ENCODE measurements at places on chromosomes 6 and 20.

DNA sequence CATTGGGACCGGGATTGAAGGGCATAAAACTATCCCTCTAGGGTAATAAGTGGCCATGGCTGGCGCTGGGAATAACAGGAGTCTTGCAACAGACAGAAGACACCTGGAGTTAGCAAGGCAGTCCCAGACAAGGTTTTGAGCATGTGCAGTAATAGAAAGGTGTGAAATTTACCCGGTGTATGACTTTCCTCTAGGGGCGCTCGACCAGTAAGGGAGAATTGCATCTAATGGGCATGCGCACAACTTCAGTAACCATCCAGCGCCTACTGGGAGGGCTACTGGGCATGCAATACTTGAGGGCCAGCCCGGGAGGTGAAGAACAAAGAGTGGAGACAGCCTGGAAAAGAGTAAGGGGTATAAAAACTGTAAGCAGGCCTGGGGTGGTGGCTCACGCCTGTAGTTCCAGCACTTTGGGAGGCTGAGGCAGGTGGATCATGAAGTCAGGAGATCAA, 32.7 kb downstream of the SERPINB6 start:
- no peak for DNase-seq

DNA sequence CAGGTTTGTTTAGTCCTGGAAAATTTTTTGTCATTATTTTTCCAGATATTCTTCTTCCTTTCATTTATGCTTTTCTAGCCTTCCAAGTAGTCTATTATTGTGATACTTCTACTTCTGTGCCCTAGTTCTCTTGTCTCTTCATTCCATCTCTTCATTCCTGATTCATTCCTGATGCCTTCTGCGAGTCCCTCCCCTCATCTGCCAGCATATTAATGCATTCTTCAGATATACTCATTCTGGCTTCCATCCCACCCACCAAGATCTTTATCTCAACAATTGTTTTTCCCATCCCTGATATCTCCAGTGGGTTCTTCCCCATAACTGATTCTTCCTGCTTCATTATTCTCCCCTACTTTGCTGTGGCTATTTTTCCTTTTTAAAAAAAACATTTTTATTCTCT, 35.2 kb downstream of the ALDH5A1 start:
- DNase-seq = no peak

GRCh38 chr20:5001174-5002076, at the start of gene SLC23A2:
SLC23A2 (minus strand) TSS chr20:5001510; CDS start chr20:4932562, 68,948 bp downstream.
- DNase-seq = no peak

GRCh38 chr6:4426968-4427367, 291.6 kb upstream of the ECI2 start:
- no peak for DNase-seq

DNA sequence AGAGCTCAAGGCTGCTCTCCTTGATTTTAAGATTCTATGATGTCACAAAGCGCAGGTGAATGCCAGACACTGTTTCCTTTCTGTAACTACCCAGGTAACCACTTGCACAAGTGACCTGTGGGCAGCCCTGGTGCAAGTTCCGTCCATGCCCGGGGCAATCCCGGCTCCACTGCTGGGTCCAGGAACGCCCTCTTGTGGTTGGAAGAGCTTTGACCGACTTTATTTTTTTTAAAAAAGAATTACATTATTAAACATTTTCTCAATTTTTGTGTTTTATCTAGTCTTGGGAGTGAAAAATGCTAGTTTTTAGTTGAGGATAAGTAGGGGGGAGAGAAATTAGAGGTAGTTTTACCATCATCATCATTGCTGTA, 695.2 kb downstream of the QKI start:
- DNase-seq = peak; percentile 4

- no peak for DNase-seq
Measured at GRCh38 chr6:48610846-48611245, 499.8 kb upstream of the PTCHD4 start.

GRCh38 chr6:51273228-51273961, 454.7 kb downstream of the TFAP2B start:
- no peak for DNase-seq

GRCh38 chr20:38222231-38222922, 38.2 kb downstream of the KIAA1755 start:
- DNase-seq = peak; percentile 49

DNA sequence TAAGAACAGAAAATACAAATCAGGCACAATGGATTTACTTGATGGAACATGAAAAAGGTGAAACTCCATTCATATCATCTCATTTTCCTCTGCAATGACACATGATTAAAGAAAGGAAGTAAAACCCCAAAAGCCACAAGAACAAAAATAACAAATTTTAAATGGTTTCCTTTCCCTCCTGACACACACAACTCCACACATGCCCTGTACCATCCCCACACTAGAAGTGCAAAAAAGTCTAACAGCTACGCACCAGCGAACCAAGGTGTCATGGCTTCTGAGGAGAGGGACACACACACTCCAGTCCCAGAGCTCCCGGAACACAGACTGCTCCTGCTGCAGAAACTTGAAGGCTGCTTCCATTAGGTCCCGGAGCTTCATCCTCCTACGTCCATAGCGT, 25.3 kb downstream of the MDN1 start:
- no peak for DNase-seq

GRCh38 chr6:42279966-42280629, 62.4 kb upstream of the MRPS10 start:
- peak; percentile 31 for DNase-seq

DNA sequence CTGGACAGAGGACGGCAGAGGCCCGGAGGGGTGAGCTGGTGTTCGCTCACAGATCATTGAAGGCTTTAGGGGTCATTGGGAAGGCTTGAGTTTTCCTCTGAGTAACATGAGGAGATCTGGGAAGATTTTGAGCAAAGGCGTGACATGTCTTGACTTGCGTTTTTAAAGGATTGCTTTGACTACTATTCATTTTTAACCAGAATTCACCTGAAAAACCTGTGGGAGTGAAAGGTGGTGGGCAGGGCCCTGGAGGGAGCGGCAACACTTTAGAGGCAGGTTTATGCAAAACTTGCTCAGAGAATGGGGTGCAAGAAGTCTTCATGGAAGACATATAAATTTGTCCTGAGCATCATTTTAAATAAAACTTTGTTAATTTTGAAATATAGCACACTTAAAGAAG, 72.2 kb upstream of the EEF1E1 start:
- peak; percentile 18 for DNase-seq

DNA sequence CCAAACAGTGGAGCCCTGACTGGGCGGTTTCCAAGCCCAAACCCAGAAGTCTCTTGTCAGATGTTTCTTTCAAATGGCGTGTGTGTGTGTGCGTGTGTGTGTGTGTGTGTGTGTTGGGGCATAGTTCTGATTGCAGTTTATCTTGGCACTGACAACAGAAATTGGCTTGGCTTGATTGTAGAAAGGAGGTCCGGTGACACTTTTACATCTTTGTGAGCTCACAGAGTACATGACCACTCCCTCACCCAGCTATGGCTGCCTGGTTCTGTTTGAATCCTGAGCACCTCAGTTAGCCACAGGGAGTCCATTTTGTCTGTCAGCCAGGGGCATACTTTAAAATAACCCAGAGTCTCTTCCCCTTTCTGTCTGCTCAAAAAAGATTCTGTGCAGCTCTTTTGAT, 276.3 kb downstream of the CD83 start:
- DNase-seq = no peak

GRCh38 chr6:135703007-135703406, 148.5 kb upstream of the PDE7B start:
- DNase-seq = no peak

DNA sequence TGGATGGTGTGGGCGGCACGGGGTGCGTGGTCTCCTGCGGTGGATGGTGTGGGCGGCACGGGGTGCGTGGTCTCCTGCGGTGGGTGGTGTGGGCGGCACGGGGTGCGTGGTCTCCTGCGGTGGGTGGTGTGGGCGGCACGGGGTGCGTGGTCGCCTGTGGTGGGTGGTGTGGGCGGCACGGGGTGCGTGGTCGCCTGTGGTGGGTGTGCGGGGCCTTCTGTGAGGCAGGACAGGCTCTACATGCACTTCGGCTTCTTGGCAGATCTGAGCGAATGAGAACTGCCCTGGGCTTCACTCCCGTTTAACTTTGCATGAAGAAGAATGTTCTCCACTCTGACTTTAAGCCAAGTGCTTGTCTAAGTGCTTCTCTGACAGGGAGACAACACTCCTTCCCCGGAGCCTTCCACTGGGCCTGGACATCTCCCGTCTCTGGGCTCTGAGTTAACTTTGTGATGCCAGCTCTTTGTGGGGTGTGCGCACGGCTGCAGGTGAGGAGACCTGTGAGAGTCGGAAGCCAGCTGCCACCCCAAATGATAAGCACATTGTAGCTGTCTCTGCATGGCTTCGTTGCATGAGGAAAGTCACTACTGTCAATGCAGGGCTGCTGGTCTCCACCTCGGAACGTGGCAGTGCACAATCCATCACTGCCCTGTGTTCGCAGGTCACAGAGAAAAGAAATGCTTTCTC, 244.8 kb downstream of the DLL1 start:
- DNase-seq = no peak

GRCh38 chr6:33979750-33980149, 166.1 kb downstream of the GRM4 start:
- no peak for DNase-seq

DNA sequence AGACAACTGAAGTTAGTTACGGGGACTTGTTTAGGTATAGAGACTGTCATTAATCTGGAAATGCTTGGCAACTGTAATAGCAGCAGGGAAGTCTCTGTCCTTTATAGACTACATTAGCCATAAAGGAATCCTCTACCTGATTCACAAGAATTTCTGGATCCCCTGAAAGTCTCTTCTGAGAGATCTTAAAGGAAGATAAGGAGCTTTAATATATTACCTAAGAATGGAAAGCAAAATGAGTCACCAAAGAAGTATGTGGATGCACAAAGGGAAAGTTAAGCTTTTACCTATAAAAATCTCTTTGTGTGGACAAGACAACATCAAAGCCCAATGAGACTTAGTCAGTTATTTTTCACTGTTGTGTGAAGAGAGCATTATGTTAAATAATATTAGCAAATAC, 92.2 kb upstream of the RSPO3 start:
- peak; percentile 59 for DNase-seq

DNA sequence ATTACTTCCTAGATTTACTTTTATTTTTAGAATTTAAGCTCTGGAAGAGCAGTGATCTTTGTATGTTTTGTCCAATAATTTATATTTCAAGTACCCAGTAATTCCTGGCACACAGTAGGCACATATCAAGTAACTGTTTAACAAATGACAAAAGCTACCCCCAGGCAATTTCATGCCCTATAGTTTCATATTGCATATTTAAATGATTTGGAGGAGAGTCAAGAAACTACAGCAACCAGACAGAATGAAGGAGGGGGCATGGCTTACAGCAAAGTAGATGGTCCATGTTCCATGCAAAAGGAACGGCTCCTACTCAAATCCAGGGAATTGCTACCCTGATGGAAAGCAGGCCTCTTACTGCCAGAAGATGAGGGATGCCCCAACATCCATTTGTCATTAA, 113.5 kb downstream of the ARHGAP18 start:
- DNase-seq = no peak

GRCh38 chr6:138594758-138595140, 95.5 kb upstream of the NHSL1 start:
- no peak for DNase-seq

DNA sequence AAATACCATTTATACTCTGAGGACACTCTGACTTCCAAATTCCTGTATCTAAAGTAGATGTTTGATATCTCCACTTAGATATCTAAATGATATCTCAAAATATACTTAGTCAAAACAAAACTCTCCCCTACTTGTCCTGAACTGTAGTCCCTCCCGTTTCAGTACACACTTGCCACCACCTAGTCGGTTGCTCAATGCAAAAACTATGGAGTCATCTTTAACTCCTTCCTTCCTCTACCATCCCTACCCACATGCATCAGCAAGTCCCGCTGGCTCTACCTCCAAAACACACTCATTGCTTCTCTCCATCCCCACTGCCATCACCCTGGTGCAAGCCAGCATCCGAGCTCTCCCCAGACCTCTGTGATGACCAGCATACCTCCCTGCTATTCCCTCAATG, 13.2 kb downstream of the STX7 start:
- DNase-seq = peak; percentile 62

GRCh38 chr6:5754904-5755303, 251.8 kb downstream of the NRN1 start:
- no peak for DNase-seq

- DNase-seq = peak; percentile 80
Measured at GRCh38 chr20:20710443-20711315, 1.8 kb downstream of the RALGAPA2 start.

GRCh38 chr6:14110001-14110818, 7.4 kb upstream of the CD83 start:
- DNase-seq = no peak

GRCh38 chr6:2853769-2854395, 12.2 kb upstream of the SERPINB1 start:
- peak; percentile 73 for DNase-seq

- no peak for DNase-seq
Measured at GRCh38 chr6:163782436-163783003, 368.0 kb downstream of the QKI start.

DNA sequence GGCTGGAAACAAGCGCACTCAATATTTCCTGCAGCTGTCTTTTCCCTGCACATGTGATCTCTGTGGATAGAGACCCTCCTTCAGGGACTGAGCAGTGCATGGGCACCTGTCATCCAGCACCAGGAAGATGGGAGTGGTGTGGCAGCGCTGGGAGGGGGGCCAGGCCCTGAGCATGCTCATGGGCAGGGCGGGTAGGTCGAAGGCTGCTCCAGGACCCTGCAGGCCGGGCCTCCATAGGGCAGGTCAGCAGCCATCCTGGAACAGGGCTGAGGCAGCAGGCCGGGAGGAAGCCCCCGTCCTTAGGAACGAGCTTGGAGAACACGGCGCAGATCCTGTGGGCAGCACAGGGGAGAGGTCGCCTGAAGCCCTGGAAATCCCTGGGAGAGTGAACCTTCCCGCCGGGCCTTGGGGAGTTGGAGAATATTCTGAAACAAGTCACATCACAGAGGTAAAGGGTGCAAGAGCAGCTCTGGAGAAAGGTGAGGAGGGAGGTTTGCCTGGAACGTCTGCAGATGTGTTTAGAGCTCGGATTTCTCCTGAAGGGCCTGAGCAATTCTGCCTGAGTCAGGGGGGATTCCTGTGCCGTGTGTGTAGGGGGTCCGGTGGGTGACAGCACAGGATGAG, 133.2 kb downstream of the SMOC2 start:
- DNase-seq = no peak

GRCh38 chr20:51095633-51096521, 73.0 kb upstream of the KCNG1 start:
- DNase-seq = no peak

DNA sequence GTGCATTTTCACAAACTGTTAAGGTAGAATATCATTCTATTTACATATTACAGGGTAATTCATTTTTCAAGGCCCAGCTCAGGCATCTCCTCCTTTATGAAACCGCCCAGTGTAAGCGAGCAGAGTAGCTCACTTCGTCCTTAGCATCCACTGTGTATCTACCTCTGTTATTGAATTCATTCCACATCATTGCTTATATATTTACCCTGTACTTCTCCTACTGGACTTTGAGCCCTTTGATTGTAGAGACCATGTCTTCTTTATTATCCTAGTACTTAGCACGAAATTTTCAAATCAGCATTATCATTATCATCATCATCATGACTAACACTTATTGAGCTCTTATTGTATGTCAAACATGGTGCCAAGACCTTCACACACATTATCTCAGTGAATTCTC, 76.7 kb downstream of the FRK start:
- no peak for DNase-seq

- DNase-seq = peak; percentile 32
Measured at GRCh38 chr6:137729866-137730629, 137.0 kb upstream of the TNFAIP3 start.

GRCh38 chr6:474453-475185, 83.1 kb downstream of the IRF4 start:
- no peak for DNase-seq

- DNase-seq = no peak
Measured at GRCh38 chr20:53497246-53497645, 96.4 kb downstream of the ZNF217 start.

GRCh38 chr6:128696691-128697689, 176.6 kb upstream of the PTPRK start:
- peak; percentile 90 for DNase-seq

All from bronchial epithelial cell (primary cell).